Right ventricle myocardium superior (tissue), 1 donor: ENCODE measurements at places on chromosomes 2 and 18. TPM values are rescaled to one million over a fixed set of nuclear protein-coding genes. Genes with fewer than 3 reads are reported as not detected.

DNA sequence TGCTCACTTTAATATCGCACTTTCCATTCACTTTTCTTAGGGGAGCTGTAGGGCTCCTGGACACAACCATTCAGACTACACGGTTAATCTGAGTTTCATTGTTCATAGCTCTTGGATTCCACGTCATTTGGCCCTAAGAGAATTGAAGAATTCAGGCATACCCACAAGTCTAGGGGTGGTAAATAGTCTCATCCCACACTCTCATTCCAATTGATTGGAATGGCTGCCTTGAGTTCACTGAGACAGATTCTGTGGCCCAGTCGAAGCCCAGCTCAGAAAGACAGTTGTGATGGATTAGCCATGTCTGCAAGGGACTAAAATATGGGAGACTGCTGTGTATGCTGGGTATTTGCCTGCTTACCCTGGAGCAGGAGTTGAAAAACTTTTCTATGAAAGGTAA lies 124.6 kb downstream of the TFCP2L1 start:
- no peak for DNase-seq

The CD8B2 gene
- not detected for total RNA-seq

GRCh38 chr2:15059870-15060512 lies 427.5 kb downstream of the LRATD1 start:
- no peak for DNase-seq

DNA sequence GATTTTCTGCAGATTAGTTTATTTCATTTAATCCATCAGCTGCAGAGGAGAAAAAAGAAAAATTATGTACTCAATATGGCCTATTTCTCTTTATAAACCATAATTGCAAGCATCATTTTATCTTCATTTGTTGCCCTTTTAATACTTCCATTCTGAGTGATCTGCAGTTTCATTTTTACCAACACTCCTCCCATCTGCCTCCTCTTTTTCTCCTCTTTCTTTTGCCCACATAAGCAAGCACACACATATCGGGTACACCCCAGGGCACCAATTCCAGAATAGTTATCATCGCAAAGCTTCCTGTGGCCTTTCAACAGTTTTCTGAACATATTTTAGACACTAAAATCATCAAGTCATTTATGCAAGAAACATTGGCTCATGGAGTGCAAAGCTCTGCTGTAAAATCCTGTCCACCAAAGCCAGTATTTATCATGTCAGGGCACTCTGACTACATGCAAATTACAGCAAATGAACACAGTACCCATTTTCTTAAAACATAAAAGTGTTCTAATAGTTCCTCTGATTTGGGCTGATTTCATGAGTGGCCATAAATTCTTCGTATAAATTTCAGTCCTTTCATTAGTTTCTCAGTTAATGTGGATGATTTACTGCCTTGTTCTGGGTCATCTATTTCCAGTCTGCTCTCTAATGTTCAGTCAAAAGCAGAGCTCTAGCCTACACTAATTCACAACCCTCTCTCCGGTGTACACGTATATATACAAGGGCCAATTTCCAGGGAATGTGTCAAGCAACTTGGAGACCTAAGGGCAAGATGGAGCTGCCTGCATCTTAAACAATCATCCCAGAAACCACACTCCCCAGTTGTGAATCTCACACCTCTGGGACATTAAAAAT lies 281.3 kb downstream of the STK39 start:
- no peak for DNase-seq

DNA sequence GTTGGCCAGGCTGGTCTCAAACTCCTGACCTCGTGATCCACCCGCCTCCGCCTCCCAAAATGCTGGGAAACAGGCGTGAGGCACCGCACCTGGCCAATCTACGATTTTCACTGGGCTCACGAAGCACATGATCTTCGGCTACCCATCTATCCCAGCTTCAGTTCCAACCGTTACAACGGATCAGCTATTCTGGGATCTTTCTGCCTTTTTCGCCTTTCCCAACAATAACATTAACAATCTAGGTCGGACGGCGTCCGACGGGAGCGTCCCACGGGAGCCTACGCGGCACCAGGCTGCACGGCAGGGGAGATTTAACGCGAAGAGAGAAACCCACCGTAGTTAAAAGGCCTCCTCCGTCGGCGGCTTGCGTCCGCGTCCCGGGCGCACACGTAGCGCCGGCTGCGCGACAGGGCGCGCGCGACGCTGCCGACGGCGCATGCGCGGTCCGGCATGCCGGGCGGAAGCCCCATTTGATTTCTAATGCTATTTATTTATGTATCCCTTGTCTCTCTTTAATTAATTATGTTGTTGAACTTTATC lies at the start of gene MSL3B:
Gene MSL3B, minus strand, starts transcription at position 394 of the 540 bp plus-strand sequence.
- DNase-seq, result peak; percentile 58

- no peak for DNase-seq
Measured at GRCh38 chr2:24313744-24314632, 46.3 kb downstream of the ITSN2 start.

GRCh38 chr2:84840306-84840705 lies 40.6 kb downstream of the TRABD2A start:
- DNase-seq, result no peak

GRCh38 chr18:47204908-47205522 lies 28.9 kb upstream of the IER3IP1 start:
- DNase-seq, result no peak

- DNase-seq, result no peak
Measured at GRCh38 chr18:24633121-24633520, 172.7 kb downstream of the HRH4 start.

- DNase-seq, result no peak
Measured at GRCh38 chr2:99619151-99619550, 129.3 kb upstream of the REV1 start.

- no peak for DNase-seq
Measured at GRCh38 chr2:58669998-58670397, 428.9 kb upstream of the FANCL start.

DNA sequence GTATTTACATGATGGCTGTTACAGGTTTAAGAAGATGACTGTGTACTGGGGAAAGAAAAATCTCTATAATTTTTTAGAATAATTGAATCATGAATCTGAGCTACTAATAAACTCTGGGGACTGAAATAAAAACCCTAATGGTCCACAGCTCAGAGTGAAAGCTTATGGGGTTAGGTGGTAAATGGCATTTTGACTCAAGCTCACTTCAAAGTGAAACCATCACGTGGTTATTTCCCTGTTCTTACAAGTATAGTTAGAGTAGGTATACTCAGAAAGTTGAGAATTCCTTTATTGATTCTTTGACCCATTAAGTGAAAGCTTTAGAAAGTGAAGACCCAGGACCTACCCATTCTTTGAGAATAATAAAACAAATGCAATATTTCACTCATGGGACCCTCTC lies 626.2 kb upstream of the SETBP1 start:
- DNase-seq, result no peak

DNA sequence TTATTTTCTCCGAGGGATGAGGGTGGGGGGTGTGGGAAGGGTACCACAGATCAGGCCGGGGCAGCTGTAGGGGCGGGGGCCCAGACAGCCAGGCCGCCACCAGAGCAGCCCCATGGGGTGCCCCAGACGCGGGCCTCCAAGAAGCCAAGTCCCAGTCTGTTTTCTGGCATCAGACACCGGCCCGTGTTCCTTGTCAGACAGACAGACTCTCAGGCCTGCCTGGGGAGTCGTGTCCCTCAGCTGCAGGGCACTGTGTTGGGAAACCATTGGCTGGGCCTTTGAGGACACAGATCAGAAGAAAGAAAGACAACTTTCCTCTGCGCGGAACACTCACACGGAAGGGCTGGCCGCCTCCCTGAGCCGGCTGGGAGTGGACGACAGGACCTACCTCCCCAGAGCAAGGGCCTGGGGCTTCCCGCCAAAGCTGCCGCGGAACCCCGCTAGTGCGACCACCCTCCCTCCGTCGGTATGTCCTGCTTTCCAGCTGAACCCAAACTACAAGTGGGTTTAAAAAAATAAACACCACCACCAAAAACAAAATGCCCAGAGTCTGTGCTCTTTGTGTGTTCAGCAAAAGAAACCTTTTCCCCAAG lies 88.0 kb downstream of the SMAD7 start:
- peak; percentile 63 for DNase-seq

GRCh38 chr2:235749121-235749770 lies 255.4 kb downstream of the AGAP1 start:
- DNase-seq, result no peak

DNA sequence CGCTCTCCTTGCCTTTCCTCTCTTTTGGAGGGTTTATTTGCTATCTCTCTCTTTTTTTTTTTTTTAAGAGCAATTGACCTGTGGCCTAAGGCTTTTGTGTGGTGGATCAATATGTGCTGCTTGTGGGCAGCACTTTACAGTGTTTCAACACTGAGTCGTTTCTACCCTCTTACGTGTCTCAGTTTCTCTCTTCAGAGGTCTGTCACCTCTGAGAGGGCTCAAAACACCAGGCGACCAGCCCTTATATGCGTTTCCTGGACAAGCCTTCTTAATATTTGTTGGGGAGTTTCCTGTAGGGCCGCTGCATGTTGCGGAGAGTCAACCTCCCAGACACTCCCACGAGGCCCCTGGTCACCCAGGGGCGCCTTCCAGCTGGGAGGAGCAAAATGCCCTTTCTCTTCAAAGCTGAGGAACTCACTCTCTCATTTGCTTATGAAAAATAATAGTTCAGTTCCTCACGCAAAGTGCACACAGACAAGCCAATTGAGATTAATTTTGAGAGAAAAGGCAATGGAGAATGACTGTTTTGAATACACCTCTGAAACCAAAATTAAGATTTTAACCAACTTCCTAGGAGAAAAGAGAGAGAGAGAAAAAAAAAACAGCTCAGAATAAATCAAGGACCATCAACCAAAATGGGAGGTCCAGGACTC lies 96.3 kb upstream of the B3GNT2 start:
- no peak for DNase-seq

DNA sequence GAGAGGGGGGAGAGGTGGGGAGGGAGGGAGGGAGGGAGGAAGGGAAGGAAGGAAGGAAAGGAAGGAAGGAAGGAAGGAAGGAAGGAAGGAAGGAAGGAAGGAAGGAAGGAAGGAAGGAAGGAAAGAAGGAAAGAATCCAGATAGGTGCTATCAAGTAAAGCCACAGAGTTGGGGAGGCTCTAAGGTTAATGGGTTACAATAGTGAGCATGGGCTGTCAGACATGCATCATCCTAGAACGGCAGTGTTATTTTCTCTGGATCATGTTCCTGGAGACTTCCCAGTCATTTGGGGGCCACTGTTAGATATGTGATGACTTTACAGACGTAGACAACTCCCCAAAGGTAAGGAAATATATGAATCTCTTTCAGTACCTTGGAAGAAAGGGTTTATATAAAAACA lies 31.1 kb downstream of the CDK15 start:
- no peak for DNase-seq

The DNAH7 gene
- 0.40 TPM for total RNA-seq

GRCh38 chr2:86249579-86250391 lies 50.5 kb downstream of the MRPL35 start:
- no peak for DNase-seq

The UGT1A4 gene
- total RNA-seq, result not detected

The OSBPL6 gene
- total RNA-seq, result 3.3 TPM
